Foreskin keratinocyte (primary cell): ENCODE measurements at places on chromosomes 12 and 14.

DNA sequence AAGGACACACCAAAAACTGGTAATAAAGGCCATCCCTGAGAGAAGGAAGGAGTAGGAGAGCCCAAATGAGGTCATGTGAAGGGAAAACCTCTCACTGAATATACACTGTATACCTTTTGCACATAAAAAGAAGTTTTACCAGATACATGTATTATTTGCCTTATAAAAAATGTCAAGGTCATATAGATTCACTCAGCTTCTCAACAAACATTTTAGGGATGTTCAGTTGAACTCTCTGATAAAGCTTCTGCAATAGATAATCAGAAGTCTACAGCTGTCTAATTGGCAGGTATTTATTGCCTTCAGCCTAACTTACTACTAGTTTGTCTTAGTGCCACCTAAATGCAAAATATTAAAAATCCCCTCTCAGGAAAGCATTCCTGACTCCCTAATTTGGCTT, 8.7 kb downstream of the SLC11A2 start:
- DNase-seq, result no peak

DNA sequence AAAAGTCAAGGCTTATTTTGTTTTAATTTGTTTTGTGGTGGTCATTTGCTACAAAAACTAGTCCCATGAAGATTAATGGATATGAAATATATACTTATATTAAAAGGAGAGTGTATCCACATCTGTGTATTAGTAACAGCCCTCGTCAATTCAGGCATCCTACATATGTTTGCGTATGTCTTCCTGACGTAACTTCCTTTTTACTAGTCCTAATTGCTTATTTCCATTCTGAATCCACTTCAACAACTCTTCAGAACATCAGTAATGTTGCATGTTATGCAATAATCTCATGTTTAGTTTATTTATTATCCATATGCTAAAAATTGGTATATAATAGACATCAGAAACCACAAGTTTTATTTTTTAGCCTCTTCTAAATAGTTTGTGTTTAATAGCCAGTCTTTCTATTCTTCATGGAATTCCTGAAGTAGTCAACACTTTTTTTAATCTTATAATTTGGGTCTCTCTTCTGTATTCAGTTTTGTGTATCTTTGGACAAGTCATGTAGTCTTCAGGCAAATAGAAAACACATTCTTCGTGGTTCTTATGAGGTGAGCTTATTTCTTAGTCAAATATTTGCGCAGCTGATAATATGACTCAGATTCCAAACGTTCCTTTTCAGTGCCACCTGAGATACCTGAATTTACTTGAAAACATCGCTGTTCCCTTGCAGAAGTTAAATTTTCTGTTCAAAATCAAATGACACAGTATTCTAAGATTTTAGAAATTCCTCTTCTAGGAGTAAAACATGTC, 268.6 kb downstream of the CCDC59 start:
- DNase-seq, result no peak

DNA sequence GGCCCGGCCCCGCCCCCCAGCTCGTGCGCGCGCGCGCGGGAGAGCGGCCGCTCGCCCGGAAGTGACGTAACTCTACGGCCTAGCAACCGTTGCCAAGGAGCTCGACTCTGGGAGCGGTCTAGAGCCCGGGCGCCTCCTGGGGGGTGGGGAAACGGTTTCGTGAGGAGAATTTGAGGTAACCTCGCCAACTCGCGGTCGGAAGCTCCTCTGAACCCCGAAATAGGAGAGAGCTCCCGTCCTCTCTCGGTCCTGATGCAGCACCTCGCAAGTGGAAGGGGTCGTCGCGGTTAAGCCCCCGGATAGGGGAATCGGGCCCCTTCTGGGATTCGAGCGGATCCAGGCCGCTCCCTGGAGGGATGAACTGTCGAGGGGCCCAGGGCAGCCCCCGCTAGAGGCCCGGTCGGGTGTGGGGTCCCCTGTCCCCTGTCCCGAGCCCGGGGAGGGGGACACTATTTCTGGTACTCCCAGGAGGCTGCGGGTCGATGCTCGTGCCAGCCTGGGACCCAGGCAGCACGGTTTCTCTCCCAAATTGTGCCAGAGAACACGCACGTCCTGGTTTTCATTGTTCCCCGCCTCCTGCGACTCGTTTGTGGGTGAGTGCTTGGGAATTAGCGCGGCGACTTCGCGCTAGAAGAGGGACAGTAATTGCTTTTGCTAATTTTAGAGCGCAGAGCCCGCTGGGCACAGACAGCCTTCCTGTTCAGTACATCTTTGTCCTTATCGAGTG, at the start of gene IFT81:
TSS of gene IFT81 (plus strand) at position 89 of the 727 bp plus-strand sequence. CDS start 3,024 bp downstream, outside the sequence.
- DNase-seq, result peak; percentile 60

GRCh38 chr14:104517426-104517825, 62.1 kb upstream of the C14orf180 start:
- no peak for DNase-seq

DNA sequence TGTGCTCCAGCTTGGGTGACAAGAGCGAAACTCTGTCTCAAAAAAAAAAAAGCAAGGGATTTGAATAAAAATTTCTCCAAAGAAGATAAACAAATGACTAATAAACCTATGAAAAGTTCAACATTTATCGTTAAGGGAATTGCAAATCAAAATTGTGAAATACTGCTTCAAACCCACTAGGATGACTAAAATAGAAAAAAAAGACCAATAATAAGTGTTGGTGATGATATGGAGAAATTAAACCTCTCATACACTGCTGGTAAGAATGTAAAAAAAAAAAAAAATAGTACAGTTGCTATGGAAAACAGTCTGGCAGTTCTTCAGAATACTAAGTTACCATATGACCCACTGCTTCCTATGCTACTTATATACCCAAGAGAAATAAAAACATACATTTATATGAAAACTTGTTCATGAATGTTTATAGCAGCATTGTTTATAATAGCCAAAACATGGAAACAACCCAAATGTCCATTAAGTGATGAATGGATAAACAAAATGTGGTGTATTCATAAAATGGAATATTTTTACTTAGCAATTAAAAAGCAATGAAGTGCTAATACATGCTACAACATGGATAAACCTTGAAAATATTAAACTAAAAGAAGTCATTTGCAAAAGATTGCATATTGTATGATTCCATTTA, 39.4 kb upstream of the TMPRSS12 start:
- no peak for DNase-seq

GRCh38 chr12:117845271-117845904, 123.4 kb downstream of the KSR2 start:
- no peak for DNase-seq

DNA sequence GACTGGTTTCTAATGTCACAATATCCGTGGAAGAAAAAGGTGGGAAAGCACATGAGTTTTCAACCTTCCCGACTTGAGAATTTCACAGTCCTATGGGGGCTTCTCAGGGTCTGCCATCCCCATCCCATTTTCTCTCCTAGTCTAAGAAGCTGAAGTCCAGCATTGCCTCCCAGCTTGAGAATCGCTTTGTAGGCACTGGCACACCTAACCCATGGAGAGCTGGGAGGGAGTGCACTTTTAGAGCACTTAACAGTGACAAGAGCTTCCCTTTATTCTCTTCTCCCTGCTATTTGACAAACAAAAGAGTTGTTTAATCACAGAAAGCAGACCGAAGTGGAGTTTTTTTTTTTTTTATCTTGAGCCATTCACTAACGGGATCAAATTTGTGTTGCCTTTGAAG, 22.8 kb upstream of the SRRM4 start:
- DNase-seq, result no peak

GRCh38 chr14:28744126-28744525, 22.5 kb upstream of the FOXG1 start:
- DNase-seq, result peak; percentile 74

- no peak for DNase-seq
These were observed 973.2 kb downstream of the AACS start for GRCh38 chr12:126038434-126038833.

- no peak for DNase-seq
These were observed 7.9 kb downstream of the MAPK1IP1L start for GRCh38 chr14:55059333-55059732.

DNA sequence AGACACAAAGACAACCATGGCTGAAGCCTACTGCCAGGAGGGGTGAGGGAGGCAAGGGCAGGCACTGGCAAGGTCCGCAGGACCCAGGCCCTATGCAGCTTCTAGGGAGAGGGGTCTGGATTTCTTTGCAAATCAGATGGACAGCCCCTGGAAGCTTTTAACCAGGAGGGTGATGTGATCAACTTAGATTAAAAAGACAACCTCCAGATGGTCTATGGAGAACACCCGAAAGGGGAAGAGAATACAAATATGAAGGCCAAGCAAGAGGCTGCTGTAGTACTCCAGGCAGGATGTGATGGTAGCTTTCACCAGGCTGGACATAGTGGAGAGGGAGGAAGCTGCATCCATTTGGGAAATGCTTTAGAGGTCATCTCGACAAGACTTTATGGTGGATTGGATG, 83.3 kb upstream of the TSPAN11 start:
- no peak for DNase-seq

- DNase-seq, result no peak
These were observed 1822.9 kb upstream of the FLRT2 start for GRCh38 chr14:83707056-83707455.

DNA sequence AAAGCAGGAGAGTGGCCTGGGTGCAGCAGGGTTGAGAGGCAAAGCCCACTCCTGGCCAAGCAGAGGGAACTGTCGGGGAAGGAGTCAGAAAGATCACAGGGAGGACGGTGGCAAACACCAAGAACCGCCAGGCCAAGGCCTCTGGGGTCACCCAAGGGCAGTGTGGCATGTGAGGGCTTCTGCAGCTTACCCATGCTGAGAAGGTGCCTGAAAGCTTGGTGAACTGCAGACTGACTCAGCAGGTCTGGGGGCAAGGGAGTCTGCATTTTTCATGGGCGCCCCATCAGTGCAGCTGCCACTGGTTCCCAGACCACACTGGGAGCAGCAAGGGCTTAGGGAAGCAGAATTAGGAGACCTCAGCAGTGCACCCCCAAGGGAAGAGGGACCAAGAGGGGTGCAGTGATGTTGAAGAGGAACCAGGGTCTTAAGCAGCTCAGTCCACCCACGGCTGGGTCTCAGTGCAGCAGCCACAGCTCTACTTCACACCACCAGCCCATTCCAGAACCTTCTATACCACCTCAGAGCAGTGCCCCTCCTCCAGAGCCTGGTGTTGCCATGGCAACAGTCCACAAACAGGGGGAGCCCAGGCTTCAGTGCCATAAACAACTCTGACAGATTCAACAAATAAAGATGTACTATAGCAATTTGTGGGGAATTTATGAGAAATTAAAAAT, 59.4 kb downstream of the ITPK1 start:
- DNase-seq, result no peak

- DNase-seq, result no peak
These were observed 52.9 kb downstream of the GXYLT1 start for GRCh38 chr12:42091769-42092168.

DNA sequence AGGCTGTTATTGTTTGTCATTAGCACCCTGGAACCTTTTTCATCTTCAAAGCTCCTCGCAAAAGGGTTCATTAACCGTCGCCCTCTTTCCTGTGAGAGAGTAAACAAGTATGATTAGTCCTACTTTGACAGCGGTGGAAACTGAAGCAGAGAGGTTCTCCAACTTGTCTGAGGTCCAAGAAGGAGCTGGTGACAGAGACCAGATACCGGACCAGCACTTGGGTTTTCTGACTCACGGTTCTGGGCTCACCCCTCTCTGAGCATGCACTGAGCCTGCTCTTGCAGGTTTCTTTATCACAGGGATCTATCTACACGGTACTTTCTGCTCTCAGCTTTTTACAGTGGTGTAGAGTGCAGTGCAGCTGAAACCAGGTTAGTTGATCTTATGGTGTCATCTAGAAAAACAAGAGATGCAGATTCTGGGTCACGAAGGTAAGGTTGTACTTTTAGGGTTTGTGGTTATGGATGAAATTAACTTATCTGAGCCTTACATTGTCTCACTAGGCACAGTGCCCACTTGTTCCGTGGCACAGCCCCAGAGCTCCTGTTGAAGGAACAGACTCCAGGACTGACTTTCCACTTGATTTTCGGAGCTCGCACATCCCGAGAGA, 62.1 kb downstream of the PPP2R5C start:
- no peak for DNase-seq

DNA sequence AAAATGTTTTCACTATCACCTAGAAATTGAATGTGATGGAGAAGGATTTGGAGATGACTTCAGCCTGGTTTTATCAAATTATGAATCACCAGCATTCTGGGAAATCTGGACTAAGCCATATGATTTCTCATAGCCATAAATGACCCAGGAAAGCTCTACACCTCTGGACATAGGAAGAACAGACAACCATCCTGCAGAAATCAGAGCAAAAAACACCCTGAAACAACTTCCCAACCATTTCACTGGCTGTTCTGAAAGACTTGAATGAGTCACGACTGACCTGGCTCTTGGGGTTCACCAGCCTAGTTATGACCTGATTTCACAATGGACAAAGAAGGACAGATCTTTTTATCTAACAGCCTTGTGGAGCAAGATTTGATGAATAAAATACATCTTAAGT, 123.8 kb downstream of the KCNH5 start:
- no peak for DNase-seq

GRCh38 chr14:75851574-75851866, 130.3 kb downstream of the TGFB3 start:
- no peak for DNase-seq

- DNase-seq, result peak; percentile 20
These were observed 53.0 kb downstream of the ATF7IP start for GRCh38 chr12:14418451-14418890.

- peak; percentile 42 for DNase-seq
These were observed 3.1 kb upstream of the ANKRD33 start for GRCh38 chr12:51884676-51885229.

- DNase-seq, result no peak
These were observed 3.0 kb upstream of the BLOC1S1 start for GRCh38 chr12:55712700-55713415.

DNA sequence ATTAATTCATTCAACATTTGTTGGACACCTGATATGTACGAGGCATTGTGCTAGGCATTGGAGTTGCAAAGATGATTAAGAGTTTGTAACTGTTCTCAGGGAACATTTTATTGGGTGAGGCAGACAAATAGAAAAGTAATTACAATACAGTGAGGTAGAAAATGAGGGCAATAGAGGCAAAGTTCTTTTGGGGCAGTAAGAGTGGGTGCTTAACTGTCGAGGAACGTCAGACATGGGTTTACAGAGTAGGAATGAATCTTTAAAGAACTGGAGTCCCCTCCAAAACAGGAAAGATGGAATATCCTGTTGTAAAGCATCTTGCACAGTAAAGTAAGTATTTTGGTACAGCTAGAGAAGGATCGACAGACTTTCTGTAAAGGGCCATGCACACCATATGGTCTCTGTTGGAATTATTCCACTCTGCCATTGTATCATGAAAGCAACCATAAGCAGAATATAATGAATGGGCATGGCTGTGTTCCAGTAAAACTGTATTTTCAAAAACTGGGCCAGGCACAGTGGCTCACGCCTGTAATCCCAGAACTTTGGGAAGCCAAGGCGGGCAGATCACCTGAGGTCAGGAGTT, 9.1 kb downstream of the CREBL2 start:
- DNase-seq, result no peak

- DNase-seq, result no peak
These were observed 61.3 kb downstream of the DICER1 start for GRCh38 chr14:95095996-95096395.

- DNase-seq, result no peak
These were observed 74.6 kb downstream of the KCNC2 start for GRCh38 chr12:75135026-75135425.

DNA sequence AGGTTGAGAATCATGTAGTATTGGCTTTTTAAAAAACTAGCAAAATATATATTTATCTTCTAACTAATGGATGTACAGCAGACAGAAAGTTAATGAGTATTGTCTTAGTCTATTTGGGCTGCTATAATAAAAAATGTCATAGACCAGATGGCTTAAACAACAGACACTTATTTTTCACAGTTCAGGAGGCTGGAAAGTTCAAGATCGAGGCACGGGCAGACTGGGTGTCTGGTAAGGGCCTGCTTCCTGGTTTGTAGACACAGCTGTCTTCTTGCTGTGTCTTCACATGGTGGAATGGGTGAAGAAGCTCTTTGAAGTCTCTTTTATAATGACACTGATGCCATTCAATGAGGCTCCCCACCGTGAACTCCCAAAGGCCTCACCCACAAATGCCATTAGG, 70.1 kb upstream of the KRR1 start:
- DNase-seq, result no peak
